ENCODE measurements at places on chromosomes 12 and 14.

GRCh38 chr14:56333359-56334292 is 215.4 kb downstream of the PELI2 start:
- DNase-seq: peak; percentile 64

GRCh38 chr12:100251917-100252316 is 15.0 kb downstream of the DEPDC4 start:
- no peak for DNase-seq

DNA sequence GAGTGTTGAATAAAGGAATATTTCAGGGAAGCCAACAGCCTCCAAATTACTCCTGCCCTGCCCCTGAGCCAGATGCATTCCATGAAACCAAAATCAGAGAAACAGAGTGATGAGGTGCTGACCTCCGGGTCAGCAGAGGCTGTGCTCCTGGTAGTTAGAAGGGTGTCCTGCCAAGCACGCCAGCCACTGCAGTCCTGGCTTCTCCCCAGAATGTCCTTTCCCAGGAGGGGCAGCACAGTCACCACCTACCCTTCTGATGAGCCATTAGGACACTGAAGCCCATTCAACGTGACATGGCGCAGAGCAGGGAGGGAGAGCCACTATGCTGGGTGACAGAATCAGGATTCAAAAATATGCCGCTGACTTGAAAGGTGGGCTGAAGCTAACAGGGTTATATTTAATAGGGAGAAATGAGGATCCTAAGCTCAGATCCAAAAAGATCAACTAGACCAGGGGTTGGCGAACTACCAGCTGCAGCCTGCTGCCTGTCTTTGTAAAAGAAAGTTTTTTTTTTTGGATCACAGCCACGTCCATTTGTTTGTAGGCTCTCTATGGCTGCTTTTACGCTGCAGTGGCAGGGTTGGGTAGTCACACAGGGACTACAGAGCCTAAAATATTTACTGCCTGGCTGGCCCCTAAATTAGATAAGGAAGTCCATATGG is 34.5 kb upstream of the PLEK2 start:
- no peak for DNase-seq

DNA sequence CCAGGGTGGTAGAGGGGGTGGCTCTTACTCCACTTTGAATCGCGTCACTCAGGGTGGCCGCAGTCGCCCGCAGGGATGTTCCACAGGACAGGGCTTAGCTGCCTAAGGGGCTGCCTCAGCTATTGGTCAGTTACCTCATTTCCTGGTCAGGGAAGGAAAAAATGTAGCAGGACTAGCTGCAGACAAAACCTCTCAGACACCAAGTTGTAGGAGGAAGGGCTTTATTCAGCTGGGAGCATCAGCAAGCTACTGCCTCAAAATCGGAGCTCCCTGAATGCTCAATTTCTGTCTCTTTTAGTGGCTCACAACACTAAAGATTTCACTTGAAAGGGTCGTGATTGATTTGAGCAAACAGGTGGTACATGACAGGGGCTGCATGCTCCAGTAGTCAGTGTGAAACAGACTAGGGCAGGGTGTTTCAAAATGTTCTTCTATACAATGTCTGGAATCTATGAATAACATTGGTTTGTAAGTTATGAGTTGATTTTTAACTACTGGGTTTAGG is 6.4 kb upstream of the CLEC6A start:
- no peak for DNase-seq

GRCh38 chr14:100899884-100900771 is 3.4 kb downstream of the RTL1 start:
- no peak for DNase-seq

GRCh38 chr12:102385343-102385742 is 95.0 kb downstream of the IGF1 start:
- DNase-seq: no peak

GRCh38 chr12:70059373-70059772 is 183.9 kb upstream of the CNOT2 start:
- DNase-seq: no peak

DNA sequence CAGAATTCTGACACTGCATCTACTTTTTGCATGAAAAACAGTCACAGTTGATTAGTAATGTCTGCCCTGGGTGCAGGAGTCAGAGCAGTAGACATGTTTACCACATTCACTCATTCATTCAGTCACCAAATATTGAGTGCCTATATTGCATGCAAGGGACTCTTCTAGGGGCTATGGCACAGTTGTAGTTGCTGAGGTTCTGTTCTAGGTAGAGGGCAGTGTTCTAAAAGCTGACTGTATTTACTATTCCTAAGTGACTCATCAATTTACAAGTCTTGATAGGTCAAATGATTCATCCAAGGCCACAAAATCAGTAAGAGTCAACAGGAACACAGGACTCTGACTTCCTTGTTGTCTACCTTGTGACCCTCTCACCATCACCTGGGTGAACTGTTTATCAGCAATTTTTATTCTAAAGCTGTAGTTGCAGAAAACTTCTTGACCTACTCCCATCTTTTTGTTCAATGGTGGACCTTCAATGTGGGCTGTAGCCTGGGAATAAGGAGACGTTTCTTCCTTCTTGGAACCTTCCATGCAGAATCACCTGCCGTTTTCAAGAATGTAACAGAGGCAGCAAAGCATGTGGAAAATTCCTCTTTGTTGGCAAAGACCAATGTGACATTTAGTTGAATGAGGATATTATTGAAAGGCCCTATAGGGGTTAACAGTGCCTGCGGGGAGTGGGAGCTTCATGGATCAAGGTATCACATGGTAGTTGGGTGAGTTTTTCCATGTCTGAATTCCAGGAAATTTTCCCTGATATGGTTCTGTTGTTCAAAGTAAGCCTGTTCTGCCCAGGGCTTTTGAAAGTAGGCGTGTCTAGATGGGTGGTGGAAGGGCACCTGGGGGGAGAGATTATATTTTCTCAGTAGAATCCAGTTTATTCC is 223.2 kb downstream of the KTN1 start:
- no peak for DNase-seq

- no peak for DNase-seq
Observed at GRCh38 chr12:4174417-4174816, 99.1 kb upstream of the CCND2 start.

DNA sequence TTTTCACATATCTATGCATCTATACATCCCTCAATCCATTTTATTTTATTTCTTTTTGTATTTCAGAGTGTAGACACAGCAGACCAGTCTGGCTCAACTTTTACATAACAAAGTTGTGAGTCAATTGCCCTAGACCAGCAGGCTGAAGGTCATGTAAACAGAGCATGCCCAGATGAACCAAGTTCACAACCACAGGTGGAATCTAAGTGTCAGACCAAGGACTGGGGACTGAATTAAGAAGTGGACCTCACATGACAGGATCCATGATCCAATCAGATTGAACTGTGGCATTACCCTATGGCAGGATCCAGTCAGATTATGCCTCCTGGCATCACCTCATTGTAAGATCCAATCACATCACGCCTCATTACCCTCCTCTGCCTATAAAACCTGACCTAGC is 455.8 kb downstream of the SOX5 start:
- DNase-seq: no peak

GRCh38 chr12:122174155-122174845 is at the start of gene IL31:
TSS of gene IL31 (minus strand) at chr12:122174221. CDS start at chr12:122174172, 49 bp downstream.
- no peak for DNase-seq

DNA sequence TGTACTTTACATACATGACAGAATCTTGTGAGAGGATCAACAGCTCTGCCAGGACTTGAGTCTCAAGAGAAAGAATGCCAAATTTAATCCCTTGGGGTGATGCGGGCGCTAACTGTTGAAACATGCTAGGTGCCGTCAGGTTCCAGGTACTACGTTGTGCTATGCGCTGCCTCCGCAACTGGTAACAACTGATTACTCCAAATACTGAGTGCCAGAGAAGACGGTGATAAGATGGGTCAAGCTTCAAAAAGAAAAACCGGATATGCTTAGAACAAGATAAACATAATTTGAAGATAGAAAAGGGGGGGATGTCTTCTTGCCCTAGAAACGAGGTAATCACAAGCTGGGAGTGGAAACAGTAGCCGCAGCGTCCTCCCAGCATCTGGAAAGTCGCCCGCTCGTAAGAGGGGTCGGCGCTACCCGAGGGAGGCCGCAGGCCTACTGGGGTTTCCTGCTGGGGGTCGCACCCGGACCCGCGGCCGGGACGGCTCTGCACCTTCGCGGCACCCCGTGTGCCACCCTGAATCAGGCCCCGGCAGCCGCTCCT is 678 bp downstream of the ZBTB25 start:
- DNase-seq: no peak

DNA sequence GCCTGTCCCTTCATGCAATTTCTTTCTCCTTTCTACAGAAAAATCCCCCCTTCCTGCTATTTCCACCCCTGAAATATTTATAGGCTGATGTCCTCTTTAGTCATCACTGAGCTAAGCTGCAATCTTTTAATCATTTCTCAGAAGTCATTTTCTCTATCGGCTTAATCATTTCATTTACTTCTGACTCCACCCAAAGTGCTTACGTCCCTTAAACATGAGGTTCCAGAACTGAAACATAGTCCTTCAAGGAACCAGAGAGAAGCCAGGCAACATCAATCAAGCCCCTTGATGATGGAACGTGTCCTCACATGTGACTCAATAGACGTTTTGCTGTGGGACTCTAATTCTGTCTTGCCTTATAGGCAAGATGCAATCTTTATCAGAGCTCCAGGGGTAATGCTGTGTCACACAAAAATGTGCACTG is 148.7 kb upstream of the KRR1 start:
- DNase-seq: no peak

GRCh38 chr12:77402716-77403115 is 337.3 kb upstream of the E2F7 start:
- DNase-seq: peak; percentile 59

GRCh38 chr12:20444595-20445170 is 76.3 kb downstream of the PDE3A start:
- DNase-seq: no peak

GRCh38 chr12:106433055-106433454 is 75.5 kb downstream of the POLR3B start:
- no peak for DNase-seq

DNA sequence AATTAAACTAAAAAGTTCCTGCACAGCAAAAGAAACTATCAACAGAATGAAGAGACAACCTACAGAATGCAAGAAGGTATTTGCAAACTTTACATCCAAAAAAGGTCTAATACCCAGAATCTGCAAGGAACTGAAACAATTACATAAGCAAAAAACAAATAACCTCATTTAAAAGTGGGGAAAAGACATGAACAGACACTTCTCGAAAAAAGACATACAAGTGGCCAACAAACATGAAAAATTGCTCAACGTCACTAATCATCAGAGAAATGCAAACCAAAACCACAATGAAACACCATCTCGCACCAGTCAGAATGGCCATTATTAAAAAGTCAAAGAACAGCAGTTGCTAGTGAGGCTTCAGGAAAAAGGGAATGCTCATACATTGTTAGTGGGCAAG is 15.2 kb downstream of the PDE6H start:
- no peak for DNase-seq

GRCh38 chr14:73739899-73740617 is 25.9 kb upstream of the PNMA1 start:
- DNase-seq: no peak

- no peak for DNase-seq
Observed at GRCh38 chr14:96754845-96755184, 42.4 kb upstream of the VRK1 start.

- no peak for DNase-seq
Observed at GRCh38 chr14:89429199-89430181, 12.5 kb upstream of the FOXN3 start.

GRCh38 chr12:72025524-72025923 is 86.9 kb downstream of the TPH2 start:
- DNase-seq: no peak

- DNase-seq: no peak
Observed at GRCh38 chr12:7966563-7966962, 30.6 kb upstream of the SLC2A3 start.

GRCh38 chr12:115956659-115957058 is 320.8 kb downstream of the MED13L start:
- no peak for DNase-seq

DNA sequence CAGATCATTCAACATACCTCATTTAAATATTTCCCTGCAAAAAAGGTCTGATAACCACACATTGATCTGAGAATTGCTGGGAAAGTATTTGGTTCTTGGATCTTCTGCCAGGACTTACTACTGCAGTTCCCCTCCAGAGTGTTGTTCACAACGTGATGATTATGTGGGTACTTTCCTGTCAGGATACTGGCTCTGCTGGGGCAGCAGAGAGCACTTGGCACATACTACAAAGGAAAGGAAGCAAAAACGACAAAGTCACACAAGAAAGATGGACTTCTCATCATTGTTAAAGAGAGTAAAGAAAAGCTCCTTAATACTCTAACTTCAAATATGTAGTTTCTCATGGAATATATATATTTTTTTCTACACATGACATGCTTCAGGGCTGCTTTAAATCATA is 11.5 kb downstream of the GNS start:
- DNase-seq: no peak

- no peak for DNase-seq
Observed at GRCh38 chr12:82964446-82964845, 277.7 kb downstream of the TMTC2 start.

GRCh38 chr14:87998482-87998881 is 5.5 kb upstream of the GALC start:
- no peak for DNase-seq

GRCh38 chr14:77087631-77088030 is 10.4 kb upstream of the CIPC start:
- DNase-seq: no peak

- peak; percentile 87 for DNase-seq
Observed at GRCh38 chr14:89912667-89913211, 41.8 kb downstream of the EFCAB11 start.

DNA sequence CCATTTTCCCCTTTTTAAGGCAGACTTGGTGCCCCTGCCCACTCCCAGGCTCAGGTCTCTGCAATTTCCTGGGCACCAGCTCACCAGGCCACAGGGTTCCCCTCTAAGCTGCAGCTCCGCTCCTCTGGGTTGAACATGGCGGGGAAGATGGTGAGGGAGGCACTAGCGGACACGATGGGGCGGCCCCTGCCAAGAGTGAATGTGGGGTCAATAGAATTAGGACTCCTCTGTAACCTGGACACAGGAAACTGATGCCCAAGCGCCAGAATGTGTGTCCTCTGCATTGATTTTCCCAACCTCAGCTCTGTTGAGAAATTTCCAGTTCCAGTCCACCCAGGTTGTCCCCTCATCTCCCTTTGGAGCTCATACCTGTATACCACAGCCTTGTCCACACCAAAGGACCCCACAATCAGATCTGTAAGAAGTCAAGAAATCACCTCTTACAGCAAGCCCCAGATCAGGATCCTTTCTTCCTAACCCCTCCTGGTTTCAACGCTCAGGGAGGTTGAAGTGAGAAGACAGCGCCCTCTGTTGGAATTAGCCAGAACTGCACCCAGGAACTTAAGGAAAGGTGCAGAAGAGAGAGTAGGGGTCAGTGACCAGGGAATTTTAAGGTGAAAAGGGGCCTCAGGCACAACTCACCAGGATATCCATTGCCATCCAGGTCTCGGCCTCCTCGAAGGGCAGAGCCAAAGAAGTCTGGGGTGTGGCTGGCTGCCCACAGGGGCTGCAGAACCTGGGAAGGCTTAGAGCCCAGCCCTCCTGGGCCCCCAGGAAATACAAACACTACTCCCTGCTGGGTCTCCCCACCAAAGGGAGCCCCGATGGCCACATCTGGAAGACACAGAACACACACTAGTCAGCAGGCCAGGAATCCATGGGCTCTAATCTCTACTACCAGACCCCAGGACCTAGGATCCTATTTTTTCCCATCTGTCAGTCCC is 14.7 kb downstream of the ITGA5 start:
- DNase-seq: peak; percentile 64

- no peak for DNase-seq
Observed at GRCh38 chr14:92577321-92577742, 63.8 kb downstream of the RIN3 start.

Measured in GM03348 (cell line).